ENCODE measurements at places on chromosomes 2 and 18.
A peak's percentile ranks its signal among the peaks of the same experiment; 100 is the strongest.

DNA sequence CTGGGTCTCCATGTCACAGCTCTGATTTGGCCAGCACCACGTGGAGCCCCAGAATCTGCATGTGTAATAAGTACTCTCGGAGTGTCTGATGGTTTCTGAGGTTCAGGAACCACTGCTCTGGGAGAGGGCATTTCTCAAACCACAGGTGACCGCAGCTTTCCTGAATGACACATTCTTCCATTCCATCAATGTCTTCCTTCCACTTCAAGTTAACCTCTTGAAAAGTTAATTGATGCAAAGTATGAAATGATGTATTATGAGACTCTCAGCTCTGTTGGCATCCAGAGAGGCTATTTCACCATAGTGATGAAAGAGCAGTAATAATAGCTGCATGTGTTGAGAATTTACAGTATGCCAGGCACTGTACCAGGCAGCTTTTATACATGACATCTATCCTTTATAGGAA, 61.3 kb upstream of the CRIM1 start:
- no peak for DNase-seq

- DNase-seq, result peak; percentile 22
Observed at GRCh38 chr2:170396799-170397459, 219.0 kb downstream of the MYO3B start.

- DNase-seq, result no peak
Observed at GRCh38 chr2:176272870-176273459, 3.7 kb downstream of the MTX2 start.

- no peak for DNase-seq
Observed at GRCh38 chr2:232532419-232532818, 6.5 kb downstream of the CHRND start.

- no peak for DNase-seq
Observed at GRCh38 chr2:187466129-187466792, 18.2 kb upstream of the CALCRL start.

DNA sequence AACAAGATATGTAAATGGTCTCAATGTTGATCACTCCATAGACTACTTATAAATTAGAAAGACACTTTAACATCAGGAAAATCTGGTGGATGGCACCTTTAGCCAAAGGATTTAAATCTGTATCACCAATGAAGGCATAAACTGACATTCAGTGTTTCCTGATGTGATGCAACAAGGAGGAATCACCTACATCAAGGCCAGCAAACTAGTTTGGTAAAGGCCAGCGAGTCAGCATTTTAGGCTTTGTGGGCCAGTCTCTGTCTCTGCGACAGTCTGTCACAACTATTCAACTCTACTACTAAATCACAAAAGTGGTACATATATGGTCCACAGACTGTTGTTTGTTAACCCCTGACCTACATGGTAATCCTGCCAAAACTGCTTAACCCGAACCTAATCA, 33.3 kb downstream of the C2orf76 start:
- no peak for DNase-seq

DNA sequence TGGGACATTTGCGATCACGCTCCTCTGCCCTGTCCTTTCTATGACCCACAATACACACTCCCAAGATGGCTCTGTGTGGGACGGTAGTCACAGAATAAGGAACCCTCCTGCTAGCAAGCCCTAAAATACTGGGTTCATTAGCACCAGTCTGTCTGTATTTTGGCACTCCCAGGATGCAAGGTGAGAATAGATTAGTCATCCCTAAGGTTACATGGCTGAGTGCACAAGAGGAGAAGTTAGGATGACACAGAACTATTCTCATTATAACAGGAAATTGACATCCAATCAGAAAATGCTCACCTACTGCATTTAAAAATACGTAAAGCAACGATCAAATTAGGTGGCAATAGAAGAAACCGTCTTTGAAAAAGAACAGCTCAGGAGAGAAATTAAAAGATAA, 590.2 kb downstream of the EPHA4 start:
- DNase-seq, result no peak

Data from CD4-positive, alpha-beta T cell treated with Interleukin-17A for 1 hour (primary cell).